ENCODE measurements at places on chromosomes 12 and 14.

DNA sequence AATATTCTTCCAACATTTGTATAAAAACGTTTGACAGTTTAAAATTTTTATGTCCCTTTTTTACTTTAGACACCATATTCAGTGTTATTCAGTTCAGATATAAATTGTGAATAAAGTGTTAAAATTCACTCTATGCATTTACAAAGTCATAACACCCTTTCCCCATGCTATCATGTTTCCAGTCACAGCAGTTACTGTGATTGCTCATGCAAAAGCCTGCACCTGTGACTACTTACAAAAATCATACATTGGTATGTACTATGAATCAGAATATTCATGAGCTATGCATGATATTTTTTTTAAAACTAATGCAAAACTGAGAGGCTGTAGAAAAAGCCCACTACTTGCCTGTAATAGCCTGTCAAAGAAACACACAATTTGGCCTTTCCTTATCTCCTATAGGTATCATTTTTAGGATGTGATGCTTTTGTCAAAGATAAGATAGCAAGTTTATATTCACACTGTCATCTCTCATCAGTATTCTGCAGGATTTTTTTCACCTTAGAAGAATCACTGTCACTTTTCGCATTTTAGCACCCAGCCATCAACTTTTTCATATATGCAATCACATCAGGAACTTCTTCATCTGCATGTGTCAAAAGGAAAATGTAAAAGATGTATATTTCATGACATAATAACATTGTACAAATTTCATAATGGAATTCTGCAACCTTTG, 443.2 kb downstream of the C12orf50 start:
- no peak for DNase-seq

- DNase-seq, result no peak
These were observed 14.2 kb upstream of the DYRK2 start for GRCh38 chr12:67634303-67634761.

DNA sequence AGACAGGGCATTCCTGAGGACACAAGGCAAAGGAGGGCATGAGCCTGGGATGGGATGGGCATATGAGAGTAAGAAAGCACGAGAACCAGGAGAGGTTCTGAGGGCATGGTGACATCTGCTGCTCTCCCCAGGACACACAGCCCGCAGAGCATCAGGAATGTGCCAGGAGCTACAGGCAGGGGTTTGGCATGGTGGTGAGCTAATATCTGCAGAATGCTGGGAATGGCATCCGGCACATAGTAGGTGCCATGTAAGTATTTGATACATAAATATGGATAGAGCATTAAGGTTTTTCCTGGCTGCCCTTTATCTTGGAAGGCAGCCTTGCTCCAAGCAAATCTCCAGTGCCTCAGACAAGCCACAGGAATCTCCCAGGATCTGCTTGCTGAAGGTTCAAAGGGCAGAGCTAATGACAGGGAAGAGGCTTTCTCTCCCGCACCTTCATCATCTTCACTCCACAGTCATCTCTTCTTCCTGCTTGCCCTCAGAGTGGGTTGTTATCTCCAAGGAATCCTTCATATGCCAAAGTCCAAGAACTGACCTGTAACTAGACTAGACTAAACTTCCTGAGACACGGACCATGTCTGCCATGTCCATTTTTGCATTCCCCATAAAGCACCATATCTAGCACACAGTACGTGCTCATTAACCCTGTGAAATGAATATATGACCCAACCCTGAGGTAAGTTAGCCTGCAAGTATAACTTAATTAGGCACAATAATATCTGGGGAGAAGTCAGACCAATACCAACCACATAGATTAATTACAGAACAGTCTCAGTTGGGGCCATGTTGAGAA, 62.0 kb upstream of the SCN8A start:
- no peak for DNase-seq

DNA sequence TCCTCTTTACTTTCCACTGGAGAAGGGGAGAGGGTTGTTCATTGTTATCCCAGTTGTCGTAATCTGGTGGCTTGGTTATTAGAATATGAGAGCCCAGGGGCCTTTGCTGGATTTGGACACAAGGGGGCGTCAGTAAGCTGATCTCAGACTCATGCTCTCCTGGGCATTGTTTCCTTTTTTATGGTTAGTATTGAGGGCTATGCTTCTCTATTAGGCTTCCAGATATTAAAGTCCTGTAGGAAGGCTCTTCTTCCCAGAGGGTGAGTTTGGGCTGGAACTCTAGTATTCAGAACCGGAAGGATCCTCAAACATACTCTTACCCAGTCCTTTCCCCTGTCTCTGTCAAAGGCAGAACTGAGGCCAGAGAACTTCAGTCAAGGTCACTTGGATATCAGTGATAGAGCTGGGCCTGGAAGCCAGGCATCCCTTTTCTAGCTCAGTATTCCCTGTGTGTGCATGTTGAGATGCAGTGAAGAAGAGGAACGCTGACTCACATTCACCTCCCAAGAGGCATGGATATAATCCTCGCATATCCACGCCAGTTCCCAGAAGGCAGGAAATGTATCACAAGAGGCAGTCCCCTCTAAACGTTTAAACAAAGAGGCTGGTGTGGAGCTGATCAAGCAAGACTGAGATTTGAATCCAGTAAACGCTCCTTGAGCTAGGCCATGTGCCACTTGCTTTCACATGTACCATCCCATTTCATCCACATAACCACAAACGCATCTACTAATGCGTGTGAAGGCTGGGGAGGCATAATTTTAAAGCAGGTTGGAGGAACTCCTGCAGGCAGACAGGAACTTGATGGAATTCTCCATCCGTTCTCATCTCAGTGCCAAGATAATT, 41.6 kb downstream of the UBE3B start:
- peak; percentile 22 for DNase-seq

GRCh38 chr14:71665781-71666180, 266.4 kb upstream of the RGS6 start:
- no peak for DNase-seq

- no peak for DNase-seq
These were observed 1143.6 kb downstream of the FLRT2 start for GRCh38 chr14:86673523-86673969.

- DNase-seq, result peak; percentile 95
These were observed at the start of gene PSEN1 for GRCh38 chr14:73136387-73137225. TSS of gene PSEN1 (plus strand) at chr14:73136507. CDS start at chr14:73148020, 11,513 bp downstream.

- DNase-seq, result no peak
These were observed 5.7 kb upstream of the C14orf93 start for GRCh38 chr14:23015618-23016017.

- no peak for DNase-seq
These were observed 222.7 kb upstream of the SOX5 start for GRCh38 chr12:24172031-24172772.

DNA sequence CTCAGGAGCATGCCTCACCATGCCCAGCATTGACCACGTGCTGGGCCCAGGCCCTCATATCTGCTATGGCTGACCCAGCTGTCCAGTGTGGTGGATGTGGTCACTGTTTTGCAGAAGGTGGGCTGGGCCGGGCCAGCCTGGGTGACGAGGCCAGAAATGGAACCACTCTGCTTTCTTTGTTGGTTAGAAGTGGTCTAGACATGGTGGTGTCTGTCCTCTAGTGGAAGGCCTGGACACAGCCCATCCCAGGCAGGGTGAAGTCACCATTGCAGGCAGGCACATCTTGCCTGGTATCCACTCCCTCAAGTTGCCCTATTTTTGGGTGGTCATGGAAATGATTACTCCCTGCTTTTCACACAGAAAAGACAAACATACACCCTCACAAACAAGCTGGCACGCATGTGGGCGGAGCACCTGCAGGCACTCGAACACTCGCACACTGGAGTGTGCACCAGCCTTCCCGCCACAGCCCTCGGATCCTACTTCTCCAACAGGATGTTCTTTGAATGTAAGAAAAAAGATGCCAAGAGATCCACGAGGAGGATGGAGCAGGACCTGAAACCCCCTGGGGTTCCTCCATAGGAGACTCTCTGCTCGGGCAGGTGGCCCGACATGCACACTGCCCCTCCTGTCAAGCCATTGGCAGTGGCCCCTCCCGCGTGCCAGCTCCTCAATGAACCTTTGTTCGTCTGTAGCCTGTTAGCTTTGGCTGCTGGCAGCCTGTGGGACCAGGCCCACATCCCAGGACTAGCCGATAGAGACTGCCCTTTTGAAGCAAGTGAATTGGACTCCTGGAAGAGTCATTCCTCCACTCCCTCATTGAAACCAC, 38.4 kb downstream of the MLXIP start:
- DNase-seq, result peak; percentile 78

DNA sequence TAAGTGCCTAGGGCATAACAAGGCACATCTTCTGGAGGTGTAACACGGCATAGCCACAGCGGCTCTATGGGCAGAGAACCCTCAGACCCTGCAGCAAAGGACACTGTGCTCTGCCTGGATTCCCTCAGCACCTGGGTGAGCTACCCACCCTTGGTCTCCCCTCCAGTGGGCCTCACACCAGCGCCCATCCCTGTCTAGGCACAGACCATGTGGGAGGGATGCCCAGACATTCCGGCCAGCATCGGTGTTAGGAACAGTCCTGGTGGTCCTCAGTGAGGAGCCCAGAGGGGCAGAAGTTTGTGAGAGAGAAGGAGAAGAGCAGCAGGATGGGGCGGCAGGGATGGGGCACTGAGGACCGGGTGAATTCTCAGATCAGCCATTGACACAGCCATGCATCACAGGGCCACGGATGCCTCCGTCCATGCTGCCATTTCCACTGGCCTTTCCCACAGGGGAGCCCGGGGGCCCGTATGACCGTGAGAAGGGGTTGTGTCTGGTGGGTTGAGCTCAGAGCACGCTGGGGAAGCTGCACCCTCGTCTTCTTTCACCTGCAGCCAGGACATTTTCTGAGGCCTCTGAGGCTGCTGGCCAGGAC, 282.7 kb upstream of the SFSWAP start:
- DNase-seq, result no peak

- DNase-seq, result no peak
These were observed 187.5 kb upstream of the EEA1 start for GRCh38 chr12:93116632-93117031.

DNA sequence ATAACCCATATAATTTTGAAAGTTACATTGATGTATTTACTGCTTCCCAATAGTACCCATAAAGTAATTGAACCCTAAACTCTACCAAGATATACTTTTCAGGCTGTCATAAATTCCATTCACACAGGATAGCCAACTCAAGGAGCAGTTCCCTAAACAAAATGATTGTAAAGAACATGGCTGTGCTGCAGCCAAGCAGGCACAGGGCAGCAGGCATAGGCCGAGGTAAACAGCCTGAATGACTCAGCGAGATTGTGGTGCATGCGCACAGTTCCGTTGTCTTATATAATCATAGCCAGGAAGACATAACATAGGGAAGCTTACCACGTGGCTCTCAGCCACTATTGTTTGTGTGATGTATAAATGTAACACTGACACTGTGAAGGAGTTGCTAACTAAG, 344.9 kb downstream of the FSCB start:
- DNase-seq, result no peak

DNA sequence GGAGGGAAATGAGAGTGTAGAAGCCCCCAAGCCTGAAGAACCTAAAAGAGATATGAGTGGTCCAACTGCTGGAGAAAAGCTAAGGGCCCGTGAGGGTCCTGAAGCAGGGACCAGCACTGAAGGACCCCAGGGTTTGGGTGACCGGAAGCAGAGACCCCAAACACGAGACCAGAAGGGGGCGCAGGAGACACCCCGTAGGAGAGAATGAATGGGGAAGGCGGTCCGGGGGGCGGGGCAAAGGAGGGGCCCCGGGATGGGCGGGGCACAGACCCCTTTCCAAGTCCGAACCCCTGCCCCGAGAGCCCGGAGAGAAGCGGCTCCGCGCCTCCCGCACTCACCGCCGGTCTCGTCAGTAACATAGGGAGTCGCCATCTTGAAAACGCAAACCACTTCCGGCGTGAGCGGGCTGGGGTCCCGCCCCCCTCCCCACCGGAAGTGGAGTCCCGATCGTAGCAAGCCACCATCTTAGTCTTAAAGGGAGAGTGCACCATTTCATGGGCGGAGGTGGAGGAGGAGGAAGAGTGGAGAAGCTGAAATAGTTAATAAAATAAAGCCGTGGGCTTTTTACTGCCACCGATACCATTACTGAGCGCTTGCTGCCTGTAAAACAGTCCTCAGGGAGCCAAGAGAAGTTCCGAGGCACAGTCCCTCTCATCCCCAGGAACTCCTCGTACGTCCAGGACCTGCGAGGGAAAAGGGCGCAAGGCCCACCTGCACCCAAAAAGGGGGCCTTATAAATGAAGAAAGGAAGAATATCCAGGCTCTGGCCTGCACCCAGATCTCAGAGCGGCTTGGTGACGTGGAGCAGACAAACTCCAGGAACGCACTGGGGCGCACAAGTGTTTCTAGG, 731 bp downstream of the PYM1 start:
- peak; percentile 92 for DNase-seq

GRCh38 chr12:122203301-122204166, at the start of gene B3GNT4:
TSS of gene B3GNT4 (plus strand) at chr12:122203709. CDS start at chr12:122204619, 910 bp downstream.
- DNase-seq, result peak; percentile 71

- DNase-seq, result no peak
These were observed 16.5 kb upstream of the IFT81 start for GRCh38 chr12:110107369-110108281.

GRCh38 chr14:91373591-91374254, 43.9 kb downstream of the CCDC88C start:
- no peak for DNase-seq

DNA sequence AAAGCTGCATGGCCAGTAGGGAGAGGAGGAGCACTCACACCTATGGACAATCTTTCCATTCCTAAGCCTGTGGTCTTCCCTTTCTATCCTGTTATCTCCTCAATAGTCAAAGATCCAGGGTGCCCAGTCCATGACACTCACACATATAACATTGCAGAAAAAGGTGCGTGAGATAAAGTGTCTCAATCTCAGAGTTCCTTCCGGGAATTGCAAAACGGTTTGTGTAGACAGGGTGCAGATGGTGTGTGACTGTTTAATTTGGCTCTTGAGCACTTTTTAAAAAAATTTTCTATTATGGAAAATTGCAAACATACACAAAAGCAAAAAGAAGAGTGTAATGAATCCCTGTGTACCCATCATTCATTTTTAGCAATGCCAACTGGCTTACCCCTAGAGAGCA, 1493.6 kb downstream of the AACS start:
- DNase-seq, result no peak

DNA sequence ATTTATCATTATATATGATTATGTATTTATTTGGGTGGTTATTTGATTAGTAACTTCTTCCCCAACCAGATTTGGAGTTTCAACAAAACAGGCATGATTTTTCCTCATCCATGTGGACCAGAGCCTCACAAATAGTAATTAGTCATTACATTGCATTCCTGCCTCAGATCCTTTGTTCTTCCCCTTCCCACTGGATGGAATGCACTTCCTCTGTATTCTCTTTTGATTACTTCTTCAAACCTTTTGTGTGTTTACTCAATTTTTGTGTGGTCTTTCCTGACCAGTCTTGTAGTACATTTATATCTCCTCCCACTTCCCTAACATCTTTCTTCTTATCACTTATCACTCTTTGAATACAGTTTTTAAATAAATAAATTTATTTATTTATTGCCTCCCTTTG, 15.5 kb downstream of the SYT1 start:
- no peak for DNase-seq

DNA sequence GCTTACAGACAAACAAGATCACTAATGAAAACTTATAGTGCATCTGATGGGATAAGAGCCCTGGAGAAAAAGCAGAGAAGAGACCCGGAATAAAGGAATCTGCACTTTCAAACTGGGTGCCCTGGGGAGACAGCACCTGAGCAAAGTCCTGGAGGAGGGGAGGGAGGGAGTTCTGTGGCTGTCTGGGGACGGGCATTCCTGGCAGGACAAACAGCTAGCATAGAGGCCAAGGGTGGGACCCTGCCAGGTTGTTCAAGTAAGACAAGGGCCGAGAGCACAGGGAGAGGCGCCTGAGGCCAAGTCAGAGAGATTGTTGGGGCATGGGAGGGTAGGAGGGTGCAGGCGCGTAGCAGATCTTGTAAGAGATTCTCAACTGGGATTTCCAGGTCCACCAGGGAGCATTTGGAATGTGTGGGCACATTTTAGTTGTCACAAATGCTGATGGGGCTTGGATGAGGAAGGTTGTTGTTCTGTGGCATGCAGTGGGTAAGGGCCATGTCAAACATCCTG, 14.2 kb downstream of the IQSEC3 start:
- no peak for DNase-seq
